ENCODE measurements at places on chromosomes 1 and 21.

DNA sequence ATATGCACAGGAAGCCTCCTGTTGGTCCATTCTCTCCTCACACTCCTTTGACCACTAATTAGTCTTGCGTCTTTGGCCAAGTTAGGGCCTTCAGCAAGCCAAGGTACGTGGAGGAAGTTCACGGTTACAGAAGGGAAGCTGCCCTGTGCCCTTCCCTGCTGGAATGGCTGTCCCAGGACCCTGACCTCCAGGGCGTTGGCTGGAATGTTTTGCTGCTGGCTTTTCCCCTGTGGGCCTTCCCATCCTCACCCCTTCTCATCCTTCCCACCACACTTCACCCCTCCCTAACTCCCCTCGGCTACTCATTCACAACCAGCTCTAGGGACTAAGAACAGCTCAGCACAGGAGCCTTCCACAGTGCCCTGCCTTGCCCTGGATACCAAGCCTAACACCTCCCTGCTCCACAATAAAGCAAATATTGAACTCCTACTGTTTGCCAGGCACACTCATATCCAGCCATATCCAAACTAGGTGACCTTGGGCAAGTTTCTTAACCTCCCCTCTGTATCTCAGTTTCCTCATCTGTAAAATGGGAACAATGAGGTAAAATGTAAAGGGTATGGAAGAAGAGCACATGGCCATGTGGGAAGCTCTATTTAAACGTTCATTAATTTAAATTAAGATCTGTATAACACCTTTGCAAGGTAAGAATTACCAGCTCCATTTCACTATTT lies 8.8 kb upstream of the CDCP2 start:
- DNase-seq, result no peak

DNA sequence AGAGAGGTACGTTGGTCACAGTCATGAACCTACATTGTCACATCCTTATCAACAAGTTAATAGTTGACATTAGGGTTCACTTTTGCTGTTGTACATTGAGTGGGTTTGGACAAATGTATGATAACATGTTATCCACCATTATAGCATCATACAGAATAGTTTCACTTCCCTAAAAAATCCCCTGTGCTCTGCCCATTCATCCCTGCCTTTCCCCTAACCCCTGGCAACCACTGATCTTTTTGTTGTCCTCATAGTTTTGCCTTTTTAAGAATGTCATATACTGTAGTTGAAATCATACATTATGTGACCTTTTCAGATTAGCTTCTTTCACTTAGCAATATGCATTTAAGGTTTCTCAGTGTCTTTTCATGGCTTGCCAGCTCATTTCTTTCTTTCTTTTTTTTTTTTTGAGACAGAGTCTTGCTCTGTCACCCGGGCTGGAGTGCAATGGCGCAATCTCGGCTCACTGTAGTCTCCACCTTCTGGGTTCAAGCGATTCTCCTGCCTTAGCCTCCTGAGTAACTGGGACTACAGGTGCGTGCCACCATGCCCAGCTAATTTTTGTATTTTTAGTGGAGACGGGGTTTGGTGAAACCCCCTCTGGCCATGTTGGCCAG lies 50.6 kb downstream of the UCK2 start:
- no peak for DNase-seq

DNA sequence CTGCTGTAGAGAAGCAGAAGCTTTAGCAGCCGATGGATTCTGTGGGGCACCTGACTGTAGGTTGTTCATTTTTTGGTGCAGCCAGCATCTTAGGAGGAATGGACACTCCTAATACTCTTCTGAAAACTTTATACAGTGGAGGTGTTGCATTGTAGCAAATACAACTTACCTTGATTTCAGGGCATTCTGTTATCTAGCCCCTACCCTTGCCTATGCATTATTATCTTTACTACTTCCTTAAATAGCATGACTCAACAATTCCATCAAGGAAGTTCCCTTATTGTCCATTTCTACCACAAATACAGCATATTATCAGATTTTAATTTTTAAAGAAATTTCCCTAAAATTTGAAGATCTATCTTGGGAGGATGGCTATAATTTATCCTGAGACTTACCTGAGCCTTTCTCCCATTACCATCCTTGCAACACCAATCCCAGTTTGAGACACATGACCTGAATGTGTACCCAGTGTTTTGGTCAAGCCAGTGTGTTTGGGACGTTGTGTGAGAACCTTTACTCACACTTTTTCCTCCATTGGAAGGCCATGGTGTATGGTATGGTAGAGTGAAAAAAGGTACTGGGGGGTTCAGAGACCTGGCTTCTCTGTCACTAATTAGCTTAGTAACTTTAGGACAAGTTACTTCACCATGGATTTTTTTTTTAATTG lies 9.2 kb downstream of the POU2F1 start:
- DNase-seq, result no peak

DNA sequence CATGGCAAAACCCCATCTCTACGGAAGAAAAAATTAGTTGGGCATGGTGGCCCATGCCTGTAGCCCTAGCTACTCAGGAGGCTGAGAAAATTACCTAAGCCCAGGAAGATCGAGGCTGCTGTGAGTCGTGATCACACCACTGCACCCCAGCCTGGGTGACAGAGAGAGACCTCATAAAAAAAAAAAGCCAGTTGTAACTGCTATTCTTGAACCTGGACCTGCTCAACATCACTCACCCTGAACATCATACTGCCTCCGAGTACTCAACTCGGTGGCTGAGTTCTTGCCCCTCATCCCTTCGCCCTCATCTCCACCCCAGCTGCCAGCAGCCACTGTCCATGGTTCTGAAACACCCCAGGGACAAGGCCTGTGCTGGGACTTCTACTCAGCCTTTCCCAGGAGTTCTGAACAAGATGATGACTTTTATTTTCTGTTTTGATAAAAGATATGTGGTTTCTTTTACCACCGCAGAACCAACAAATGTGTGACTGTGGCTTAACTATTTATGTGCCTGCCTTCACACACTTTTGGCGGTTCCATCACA lies 5.4 kb upstream of the DISP3 start:
- no peak for DNase-seq

- no peak for DNase-seq
Observed at GRCh38 chr1:58683519-58683918, 16.3 kb downstream of the MYSM1 start.

- DNase-seq, result no peak
Observed at GRCh38 chr21:18253221-18253620, 8.6 kb downstream of the CHODL start.

DNA sequence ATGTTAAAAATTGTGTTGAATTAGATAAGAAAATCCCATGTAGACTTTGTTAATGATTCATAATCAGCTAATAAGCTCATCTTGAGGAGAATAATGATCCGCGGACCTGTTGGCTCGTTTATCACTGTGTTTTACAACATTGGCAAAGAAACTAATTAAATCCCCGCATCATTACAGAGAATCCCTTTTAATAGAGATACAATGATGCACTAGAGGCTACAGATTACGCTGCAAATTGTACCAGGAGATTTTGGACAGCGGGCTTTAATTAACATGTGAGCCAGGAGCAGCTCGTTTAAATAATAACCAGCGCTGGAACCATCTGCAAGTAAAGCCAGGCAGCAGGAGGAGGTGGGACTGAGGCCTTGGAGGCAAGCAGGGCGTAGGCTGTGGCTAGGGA lies 280.3 kb upstream of the POU3F1 start:
- DNase-seq, result no peak

- no peak for DNase-seq
Observed at GRCh38 chr1:209493559-209493958, 90.0 kb upstream of the CAMK1G start.
